NCI-H446 (cell line): ENCODE measurements at places on chromosomes 11 and 22.

GRCh38 chr22:24752088-24752623 is 22.4 kb downstream of the PIWIL3 start:
- no peak for DNase-seq

DNA sequence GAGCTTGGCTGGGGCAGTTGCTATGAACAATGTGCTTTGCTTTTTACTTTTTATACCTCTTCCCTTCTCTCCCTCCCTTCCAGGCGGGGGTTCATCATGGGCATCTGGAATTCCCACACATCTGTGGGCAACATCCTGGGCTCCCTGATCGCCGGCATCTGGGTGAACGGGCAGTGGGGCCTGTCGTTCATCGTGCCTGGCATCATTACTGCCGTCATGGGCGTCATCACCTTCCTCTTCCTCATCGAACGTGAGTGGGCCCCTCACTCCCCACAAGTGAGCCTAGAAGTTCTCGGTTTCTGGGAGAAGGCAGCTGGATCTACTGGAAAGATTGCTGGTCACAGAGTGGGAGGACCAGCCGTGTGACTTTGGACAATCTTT is 17.4 kb downstream of the SLC37A2 start:
- no peak for DNase-seq

DNA sequence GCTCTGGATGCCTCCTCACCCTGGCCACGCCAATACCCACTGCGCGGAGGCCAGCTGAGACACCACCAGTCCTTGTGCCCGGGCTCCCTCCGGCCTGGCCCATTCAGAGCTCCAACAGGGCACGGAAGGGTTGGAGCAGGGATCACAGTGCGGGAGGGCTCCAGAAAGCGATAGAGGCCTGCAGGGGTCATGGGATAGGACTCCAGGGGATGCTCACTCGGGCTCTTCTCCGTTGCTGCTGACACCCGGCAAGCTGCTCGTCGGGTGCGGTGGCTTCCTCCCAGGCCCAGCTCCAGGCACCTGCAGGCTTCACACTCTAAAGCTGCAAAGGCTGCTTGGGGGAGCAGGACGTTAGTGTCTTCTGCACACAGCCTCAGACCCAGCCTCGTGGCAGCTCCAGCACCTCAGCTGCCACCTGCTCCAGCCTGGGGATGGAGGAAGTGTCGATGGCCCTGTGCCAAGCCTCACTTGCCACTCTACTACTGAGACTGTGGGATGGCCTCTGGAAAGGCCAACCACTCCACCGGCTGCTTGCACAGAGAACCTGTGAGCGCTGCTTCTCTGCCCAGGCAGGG is 10.6 kb downstream of the WNT7B start:
- DNase-seq: no peak

DNA sequence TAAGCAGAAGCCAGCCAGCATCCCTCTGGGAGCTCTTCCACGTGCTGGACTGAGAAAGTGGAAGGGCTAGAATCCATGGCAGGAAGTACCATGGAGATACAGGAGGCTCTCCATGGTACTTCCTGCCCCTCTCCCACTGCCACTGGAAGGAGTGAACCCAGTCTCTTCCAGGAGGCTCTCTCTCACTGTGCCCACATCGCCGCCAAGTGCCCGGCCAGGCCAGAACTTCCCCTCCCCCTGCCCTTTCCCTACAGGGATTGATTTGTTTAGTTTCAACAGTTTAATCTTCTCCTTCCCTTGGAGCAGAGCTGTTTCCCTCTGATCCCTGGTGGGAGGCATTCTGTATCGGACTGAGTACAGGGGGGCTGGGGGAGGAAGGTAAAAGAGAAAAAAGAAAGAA is 133.6 kb downstream of the DSCAML1 start:
- DNase-seq: peak; percentile 17

DNA sequence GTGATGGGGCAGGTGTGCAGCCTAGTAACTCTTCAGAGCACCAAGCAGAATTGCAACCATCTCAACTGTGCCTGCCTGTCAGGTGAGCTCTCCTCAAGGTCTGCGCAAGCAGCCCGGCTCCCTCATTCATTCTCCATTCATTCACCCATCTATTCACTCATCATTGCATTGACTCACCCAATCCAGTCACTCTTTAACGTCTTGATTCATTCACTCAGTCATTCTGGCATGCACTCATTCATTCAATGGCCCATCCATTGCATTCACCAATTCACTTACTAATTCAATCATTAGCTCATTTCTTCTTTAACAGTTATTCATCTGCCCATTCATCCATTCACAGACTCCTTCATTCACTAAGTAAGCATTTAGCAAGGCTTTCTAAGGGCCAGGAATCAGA is 111.8 kb downstream of the PDE2A start:
- no peak for DNase-seq

GRCh38 chr22:50665738-50666137 is 6.9 kb upstream of the SHANK3 start:
- DNase-seq: no peak

GRCh38 chr11:69913591-69914285 is 94.5 kb upstream of the FGF3 start:
- no peak for DNase-seq

DNA sequence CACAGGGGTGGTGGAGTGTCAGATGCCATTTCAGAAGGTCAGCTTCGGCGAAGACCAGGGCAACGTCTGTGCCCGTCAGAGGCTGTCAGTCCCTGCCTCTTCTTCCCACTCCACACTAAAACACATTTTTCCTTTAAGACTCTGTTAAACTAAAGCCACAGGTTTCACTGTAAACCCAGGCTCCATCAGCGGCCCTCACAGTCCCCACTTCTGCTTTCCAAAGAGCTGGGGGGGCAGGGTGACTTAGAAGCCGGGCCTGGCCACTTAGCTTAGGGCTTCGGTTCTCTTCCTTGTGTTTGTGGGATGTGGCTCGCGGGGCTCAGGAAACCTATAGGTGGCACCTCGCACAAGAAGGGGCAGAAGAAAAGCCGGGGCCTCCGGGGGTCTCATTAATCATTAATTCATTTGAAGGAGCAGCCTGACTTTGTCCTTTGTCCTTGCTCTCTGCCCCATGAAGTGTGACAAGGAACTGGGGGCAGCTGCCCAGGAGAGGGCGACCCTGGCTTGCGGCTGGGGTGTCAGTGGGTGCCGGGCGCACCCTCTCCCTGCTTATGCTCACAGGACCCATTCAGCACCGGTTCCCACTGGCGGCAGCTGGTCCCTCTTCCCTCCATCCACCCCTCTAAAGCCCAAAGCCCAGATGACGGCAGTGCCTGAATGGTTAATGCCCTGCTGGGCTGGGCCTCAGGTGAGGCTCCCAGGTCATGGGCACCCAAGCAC is 4.1 kb downstream of the SLC25A45 start:
- DNase-seq: no peak

- DNase-seq: no peak
These were observed 63.1 kb downstream of the LHFPL7 start for GRCh38 chr22:24883432-24883831.

DNA sequence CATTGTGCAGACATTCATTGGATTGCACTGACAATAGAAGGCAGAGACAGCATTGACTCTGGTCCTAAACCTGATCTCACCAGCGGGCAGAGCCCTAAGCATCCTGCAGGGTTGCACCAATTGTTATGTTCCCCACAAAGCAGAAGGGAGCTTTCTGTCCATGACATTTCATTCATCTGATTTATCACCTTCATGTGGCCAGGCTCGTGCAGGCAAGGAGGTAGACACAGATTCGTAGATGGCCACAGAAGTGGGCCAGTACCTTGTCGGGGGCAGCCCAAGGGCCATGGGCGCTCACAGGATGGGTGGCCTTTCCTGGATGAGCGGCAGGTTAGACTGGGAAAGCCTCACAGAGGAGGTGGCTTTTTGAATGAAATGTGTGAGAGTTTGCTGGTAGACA is 2.9 kb downstream of the TSKU start:
- DNase-seq: no peak

GRCh38 chr11:6333095-6333494 is 12.8 kb upstream of the CAVIN3 start:
- DNase-seq: no peak

- no peak for DNase-seq
These were observed 911 bp downstream of the A4GALT start for GRCh38 chr22:42719656-42720262.

- no peak for DNase-seq
These were observed 75.7 kb downstream of the DEPDC5 start for GRCh38 chr22:31829505-31829904.

DNA sequence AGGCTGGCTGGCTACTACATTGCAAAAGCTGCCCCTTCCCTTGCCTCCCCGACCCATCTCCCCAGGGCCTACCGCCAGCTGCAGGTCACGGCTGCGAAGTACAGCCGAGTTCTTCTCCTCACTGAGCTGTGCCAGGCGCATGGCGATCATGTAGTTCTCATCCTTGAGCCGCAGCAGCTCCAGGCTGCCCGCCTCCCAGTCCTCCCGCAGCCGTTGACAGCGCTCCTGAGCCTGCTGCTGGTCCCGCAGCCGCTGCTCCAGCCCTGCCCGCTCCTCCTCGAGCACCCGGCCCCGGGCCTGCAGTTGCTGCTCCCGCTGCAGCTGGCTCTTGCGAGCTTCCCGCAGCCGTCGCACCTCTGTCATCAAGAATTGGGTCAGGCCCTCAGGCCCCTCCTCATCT is 3.3 kb downstream of the CARD10 start:
- no peak for DNase-seq

- DNase-seq: no peak
These were observed 12.8 kb downstream of the TBC1D22A start for GRCh38 chr22:46774980-46775849.

DNA sequence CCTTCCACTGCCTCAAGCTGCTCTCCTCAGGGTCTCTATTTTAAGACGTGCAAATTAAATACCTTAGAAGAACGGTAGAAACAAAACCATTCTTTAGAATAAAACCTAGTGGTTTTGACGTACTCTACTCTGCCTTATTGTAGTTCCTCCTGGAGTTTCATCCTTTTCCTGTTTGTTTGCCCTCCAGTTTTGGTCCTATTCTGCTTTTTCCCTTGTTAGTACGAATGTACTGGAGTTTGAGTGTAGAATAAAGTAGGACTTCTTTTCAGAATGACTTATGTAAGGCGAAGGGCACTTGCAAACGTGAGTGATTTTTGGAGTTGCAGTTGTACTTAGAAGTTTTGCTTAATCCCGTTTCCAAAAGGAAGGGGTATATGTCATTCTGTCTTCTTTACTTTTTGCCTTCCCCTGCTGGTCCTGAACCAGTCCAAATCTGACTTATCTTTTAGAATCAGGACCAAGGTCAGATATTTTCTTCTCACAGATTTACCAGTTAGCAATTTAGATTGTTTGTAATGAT is 1.4 kb downstream of the SIK2 start:
- no peak for DNase-seq

DNA sequence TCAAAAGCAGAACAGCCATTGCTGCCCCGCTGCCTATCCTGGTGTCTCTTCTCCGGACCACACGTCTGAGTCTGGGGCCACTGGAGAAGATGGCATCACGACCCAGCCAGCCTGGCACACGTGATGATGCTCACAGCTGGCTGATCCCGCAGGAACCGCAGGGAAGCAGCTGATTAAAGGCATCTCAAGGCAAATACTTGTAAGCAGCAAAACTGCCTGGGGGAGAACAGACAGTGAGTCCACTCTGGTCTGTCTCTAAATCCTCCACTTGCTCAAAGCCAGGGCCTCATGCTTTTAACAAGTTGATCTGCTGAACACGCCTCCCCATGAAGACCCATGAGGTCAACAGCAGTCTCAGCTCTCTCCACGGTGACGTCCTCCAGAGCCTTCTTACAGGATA is 108.6 kb downstream of the BRD1 start:
- no peak for DNase-seq

DNA sequence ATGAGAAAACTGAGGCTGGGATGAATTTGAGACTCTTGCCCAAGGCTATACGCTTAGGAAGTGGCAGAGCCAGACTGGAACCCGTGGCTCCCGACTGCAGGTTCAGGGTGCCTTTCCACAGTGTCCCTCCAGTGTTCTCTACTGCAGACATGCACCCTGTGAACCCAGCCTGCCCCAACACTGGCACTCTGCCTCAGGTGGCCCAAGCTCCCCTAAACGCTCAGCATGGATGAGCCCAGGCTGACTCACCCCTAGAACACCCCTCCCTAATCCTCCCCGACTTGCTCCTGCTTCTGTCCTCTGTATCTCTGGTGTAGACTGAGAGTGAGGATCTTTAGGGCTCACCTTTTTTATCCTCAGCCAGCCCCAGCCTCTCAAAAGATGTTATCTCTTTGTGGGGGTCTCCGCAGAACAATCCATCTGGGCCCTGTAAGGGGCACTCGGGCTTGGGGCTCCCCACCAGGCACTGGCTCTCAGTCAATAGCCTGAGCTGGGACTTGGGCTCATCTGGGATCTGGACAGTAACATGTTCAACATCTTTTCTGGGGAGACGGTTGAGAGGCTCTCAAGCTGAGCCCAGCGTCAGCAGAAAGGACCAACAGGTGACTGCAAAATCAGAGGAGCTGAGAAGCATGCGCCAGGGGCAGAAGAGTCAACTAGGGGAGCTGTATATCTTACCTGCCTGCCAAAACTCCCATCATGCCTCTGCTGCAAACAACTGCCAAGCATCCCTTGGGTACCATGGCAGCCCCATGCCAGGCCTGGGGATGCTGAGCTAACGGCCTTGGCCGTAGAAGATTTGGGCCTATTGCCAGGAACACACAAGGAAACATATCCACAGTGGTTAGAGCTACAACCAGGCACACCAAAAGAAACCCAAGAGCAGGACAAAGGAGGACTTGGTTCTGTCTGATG is 176.2 kb downstream of the BUD13 start:
- no peak for DNase-seq

- DNase-seq: no peak
These were observed 2.9 kb upstream of the TBX10 start for GRCh38 chr11:67642173-67643120.

DNA sequence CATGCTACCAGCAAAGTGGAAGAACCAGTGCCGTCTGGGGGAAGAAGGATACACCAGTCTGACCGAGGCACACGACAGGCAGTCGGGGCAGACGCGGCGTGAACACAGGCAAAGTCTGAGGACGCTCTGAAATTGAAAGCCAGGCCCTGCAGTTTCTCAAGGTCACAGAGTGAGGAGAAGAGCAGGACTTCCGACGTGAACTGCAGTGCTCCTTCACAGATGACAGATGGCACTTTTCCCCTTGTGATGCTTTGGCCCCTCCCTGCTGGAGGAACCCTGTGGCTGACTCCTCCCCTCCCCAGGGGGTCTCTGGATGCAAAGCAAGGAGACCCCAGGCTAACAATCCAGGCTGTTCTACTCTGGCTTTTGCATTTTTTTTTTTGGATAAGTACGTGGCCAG is 19.6 kb upstream of the JAM3 start:
- peak; percentile 13 for DNase-seq

DNA sequence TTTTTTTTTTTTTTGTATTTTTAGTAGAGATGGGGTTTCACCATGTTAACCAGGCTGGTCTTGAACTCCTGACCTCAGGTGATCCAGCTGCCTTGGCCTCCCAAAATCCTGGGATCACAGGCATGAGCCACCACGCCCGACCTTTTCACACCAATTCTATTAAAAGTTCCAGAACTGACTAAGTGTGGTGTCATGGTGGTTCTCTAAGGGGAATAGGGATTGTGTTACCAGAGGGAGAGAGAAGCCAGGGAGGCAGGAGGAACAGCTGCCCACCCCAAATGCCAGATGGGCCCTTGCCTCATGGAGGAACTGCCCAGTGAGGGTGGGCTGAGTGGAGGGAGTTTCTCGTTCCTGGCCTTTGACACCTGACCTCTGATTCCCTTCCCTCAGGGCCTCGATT is 5.9 kb downstream of the RPS6KA4 start:
- no peak for DNase-seq

GRCh38 chr22:47396515-47396914 is 634.1 kb downstream of the TBC1D22A start:
- no peak for DNase-seq
